Astrocyte (in vitro differentiated cells and primary cell): ENCODE measurements at places on chromosomes 3 and 15. TPM values are rescaled to one million over a fixed set of nuclear protein-coding genes. Genes with fewer than 3 reads are reported as not detected.

The ITIH1 gene
- not detected in 2 replicates for total RNA-seq

The GJD2 gene
- 0.48 and 1.00 TPM in 2 replicates for total RNA-seq

The HESX1 gene
- total RNA-seq, result 0.67 and 1.1 TPM in 2 replicates

The ZPLD1 gene
- 0.45 and 0.60 TPM in 2 replicates for total RNA-seq
